ENCODE measurements at places on chromosomes 4 and X.

DNA sequence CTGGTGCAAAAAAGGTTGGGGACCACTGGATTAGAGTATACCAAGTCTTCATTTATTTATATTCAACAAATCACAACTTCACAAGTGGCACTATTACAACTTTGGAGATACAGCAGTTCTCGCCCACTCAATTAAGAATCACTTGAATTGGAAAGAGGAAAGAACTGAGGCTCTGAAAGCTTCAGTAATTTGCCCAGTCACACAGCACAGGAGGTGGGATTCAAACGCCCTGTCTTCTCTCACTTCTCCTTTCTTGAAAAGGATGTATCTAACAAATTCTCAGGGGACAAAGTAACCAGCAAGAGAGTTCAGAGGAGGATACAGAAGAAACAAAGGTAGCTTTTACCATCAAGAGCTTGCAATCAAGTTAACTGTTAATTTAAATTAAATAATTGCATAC is 12.4 kb downstream of the SMIM14 start:
- no peak for DNase-seq

- no peak for DNase-seq
Observed at GRCh38 chr4:57985161-57985560, 875.0 kb upstream of the IGFBP7 start.

DNA sequence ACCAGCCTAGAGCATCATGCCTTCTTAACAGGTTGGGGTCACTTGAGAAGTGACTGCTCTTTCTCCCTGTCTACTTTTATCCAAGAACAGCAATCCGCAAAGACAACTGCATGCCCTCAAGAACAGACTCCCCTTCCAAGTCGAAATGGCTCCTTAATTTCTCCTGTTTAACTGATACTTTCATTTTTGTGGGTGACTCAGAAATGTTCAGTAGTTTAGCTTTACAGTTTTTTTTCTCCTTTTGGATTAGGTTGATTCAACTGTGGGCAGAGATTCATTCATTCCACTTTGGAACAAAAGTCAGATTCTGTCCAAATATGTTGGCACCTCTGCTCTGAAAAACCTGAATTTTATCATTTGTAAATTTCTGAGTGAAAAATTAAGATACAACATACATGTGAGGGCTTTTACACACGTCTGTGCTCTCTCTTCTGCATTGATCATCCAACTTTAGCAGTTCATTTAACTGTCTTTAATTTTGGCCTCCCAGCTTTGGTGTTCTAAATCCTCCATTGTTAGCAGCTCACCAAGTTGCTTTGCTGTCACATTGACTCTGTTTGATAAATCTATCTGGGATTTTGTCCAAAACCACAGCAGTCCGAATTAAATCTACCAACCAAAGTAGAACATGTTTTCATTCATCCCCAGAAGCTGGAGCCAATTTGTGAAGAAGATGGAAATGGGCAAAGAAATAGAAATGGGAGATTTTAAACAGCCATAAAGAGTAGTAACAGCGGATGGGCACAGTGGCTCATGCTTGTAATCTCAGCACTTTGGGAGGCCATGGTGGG is 50.0 kb downstream of the HOPX start:
- DNase-seq = no peak

DNA sequence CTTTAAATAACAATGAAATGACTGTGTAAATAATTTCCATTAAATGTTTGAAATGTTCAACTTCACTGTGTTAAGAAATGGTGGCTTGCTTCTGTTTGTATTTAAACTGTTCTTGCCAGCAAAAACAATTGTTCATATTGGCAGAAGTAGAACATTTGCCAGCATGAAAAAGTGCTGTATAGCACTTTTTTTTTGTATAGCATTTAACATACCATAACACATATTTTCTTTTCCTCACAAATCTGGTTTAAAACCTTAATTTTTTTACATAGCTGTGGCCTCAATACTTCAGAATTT is 94.1 kb downstream of the COX18 start:
- no peak for DNase-seq

DNA sequence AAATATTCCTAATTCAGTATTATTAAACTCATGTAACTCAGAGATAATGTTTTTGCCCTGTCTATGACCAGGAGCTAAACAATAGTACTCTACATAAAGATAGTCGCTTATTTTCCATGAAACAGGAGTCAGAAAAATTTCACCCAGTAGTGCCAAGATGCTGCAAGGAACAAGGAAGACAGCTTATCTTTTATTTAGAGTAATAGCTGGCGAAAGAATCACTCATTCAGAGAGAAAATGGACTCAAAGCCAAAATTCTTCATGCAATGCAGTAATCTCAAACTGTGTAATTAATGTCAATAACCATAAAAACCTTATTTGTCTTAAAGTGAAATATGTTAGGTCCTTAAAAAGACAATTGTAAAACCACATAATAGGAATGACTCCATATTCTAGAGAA is 477.8 kb downstream of the ANKRD50 start:
- no peak for DNase-seq

GRCh38 chr4:85938062-85938461 is 421.8 kb downstream of the MAPK10 start:
- DNase-seq = no peak

- no peak for DNase-seq
Observed at GRCh38 chr4:54940996-54941865, 184.2 kb downstream of the KDR start.

GRCh38 chrX:135985157-135985972 is at the start of gene SLC9A6:
TSS of gene SLC9A6 (plus strand) at chrX:135985435. CDS start at chrX:135985659, 224 bp downstream.
- DNase-seq = peak; percentile 31

DNA sequence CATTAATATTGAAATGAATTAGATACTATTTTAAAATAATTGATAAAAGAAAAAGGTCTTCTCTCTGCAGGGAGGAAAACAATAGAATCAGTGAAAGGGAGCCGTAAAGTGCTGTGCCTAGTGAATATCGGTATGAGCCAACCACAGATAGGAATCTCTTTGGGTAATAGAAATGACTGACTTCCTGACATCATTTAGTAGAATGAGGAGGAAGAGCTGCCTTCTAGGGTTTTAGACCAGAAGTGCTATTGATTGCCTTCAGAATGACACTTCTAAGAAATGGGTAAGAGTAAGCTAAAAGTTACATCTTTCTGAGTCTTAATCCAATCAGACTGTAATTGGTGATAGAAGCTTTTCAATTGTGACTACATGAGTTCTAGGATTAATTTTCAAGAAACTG is 134.0 kb upstream of the MAP9 start:
- no peak for DNase-seq

DNA sequence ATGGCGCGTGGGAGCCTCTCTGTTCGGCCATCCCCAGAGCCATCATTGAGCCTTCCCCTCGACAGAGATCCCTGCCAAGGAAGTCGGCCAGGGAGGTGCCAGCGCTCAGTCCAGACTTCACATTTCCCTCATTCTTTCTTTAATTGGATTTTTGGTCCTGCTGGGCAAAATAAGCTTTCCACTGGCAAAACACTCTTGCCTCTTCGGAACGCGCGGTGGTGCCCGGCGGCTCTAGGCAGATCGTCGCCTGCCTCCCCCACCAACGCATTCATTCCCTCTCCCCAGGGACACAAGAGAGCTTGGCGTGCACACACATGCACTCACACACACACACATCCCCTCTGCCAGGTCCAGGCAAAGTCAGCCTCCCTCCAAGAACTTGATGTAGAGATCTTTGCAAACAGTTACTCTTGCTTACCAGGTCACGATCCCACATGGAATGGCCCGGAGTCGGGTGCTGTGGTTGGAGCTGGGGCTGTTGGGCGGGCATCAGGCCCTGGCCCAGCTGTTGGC is 257.1 kb downstream of the BCOR start:
- no peak for DNase-seq

DNA sequence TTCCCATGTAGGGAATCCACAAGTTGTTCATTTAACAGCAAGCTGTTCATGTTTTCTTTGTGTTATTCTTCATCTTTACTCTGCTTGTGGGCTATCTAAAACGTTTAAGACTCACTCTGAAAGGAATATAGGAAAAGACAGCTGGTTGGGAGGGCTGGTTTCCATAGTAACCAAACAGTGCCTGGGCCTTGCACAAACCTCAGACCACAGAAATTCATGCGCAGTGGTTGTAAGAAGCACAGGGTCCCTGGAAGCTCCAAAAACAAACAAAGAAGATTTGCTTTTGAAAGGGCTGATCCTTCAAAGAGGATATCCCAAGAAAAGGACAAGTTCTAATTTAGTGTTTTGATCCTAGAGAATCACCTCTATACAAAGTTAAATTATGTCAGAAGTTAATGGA is 7.8 kb downstream of the SERTM2 start:
- DNase-seq = peak; percentile 76

DNA sequence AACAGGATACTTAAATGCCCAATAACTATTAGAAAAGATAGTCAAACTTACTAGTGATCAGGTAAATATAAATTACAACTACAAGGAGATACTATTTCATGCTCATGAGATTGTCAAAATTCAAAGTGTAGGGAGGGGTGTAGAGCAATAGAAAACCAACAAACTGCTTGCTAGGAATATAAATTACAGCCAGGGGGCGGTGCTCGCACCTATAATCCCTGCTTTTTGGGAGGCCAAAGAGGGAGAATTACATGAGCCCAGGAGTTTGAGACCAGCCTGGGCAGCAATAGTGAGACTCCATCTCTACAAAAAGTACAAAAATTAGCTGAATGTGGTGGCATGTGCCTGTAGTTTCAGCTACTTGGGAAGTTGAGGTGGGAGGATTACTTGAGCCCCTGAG is 556.5 kb upstream of the NR3C2 start:
- DNase-seq = peak; percentile 8

DNA sequence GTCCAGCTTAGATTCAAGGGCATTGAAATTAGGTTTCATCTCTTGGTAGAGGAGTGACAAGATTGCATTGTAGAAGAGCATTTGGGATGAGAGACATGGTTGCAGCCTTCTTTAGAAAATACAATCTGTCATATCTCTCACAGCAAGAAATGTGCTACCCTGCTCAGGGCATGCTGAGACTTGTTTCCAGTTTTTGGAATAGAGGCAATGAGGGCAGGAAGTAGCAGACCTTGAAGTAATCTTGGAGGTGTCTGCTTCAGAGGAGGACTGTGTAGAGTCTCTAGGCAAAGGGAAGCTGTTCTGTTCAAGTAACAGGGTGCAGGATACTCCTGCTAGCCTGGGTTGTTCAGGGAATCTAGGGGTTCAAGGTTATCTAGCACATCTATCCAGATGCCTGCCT is 116.1 kb upstream of the ZNF827 start:
- no peak for DNase-seq

GRCh38 chr4:56641494-56642051 is 39.5 kb downstream of the HOPX start:
- no peak for DNase-seq

DNA sequence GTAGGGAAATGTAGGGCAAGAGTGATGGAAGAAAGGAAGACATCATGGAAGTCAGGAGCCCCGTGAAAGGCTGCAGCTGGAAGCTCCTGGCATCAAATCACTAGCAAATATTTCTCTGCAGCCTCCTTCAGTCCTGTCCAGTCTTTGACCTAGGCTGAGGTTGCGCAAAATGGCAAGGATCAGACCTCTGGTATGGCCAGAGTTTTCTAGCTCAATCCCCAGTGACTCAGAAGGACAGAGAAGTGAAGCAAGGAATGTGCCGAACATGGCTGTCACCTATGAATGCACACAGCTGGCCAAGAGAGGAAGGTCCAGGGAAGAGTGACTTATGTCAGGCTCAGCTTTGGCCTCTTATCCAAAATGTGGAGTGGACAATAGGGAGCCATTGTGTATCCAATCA is 71.1 kb upstream of the PHOX2B start:
- no peak for DNase-seq

- no peak for DNase-seq
Observed at GRCh38 chr4:121674696-121675095, 22.1 kb downstream of the ANXA5 start.

- no peak for DNase-seq
Observed at GRCh38 chr4:112003231-112003907, 141.9 kb upstream of the FAM241A start.
